ENCODE measurements at places on chromosomes 6 and 20.

- no peak for DNase-seq
Measured at GRCh38 chr6:85096976-85097375, 332.6 kb upstream of the TBX18 start.

DNA sequence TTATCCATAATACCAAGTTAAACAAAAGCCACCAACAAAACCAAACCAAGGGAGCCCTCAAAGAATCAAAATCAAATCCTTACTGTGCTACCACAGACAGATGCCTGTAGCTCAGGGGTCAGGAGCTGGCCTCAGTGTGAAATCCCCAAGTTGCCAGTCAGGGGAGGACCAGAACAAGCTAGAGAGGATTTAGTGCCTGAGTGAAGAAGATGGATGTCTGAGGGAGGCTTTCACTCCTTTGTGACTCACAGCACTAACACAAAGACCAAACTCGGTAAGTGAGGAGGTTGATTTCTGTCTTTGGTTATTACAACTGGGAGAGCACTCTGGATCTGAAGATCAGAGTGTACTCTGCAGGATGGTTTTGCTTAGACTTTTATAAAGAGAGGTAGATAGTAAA lies 189.9 kb upstream of the ZNF184 start:
- no peak for DNase-seq

- DNase-seq = no peak
Measured at GRCh38 chr6:33623895-33624381, 2.8 kb downstream of the ITPR3 start.

DNA sequence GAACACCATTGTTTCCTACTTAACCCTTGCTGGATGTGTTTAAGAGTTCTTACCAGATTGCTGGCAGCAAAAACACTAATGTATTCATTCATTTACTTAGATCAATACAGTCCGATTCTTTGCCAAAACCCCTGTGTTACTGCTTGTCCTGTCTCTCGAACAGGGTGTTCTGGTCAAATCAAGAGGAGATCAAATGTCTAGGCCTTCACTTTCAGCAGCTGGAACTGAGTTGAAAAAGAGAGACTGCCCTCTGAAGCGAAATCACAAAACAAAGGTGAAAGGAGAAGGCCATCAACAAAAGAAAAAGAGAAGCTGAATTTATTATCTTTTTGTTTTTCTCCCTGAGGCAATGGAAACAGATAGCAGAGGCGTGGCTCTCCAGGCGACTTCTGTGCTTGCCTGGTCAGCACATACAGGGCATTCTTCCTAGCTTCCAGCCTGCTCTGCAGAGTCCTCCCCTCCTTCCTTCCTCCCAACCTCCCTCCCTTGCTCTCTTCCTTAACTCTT lies 44.1 kb upstream of the GCM1 start:
- no peak for DNase-seq

DNA sequence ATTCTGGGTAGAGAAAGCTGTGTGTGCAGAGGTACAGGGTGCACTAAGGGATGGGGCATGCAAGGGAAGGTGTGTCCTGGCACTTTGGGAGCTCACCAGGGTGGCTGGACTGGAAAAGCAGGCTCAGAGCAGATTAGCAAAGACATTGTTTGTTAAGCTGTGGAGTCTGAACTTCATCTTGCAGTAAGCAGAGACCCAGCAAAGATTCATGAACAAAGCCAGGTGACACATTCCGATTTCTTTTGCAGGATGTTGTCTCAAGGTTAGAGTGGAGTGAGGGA lies 28.8 kb downstream of the DUSP22 start:
- no peak for DNase-seq

DNA sequence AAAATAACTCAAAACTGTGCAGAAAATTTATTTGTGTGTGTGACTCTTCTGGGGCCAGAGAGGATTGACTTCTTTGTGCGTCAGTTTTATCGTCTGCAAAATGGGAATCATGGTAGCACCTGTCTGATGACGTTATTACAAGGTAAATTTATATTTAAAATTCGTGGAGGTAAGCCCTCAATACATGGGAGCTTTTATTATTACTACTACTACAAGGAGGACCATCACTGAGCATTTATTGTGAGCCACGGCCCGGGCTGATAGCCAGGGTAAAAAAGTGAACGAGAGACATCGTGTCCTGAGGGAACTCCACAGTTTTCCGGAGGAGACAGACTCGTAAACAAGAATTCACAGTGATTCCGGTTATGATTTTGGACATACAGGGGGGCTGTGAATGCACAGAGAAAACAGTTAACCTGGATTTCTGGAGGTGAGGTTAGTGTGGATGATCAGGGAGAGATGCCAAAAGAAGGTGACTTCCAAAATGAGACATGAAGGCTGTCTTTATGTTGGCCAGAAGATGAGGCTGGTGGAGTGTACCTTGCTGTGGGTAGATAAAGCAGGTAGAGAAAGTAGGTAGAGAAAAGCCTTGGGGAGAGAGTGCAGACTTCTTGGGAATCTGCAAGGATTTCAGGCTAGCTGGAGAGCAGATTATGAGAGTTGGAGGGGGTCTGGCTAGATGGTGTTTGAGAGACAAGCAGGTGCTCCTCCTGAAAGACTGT lies 10.6 kb upstream of the SERINC3 start:
- no peak for DNase-seq

DNA sequence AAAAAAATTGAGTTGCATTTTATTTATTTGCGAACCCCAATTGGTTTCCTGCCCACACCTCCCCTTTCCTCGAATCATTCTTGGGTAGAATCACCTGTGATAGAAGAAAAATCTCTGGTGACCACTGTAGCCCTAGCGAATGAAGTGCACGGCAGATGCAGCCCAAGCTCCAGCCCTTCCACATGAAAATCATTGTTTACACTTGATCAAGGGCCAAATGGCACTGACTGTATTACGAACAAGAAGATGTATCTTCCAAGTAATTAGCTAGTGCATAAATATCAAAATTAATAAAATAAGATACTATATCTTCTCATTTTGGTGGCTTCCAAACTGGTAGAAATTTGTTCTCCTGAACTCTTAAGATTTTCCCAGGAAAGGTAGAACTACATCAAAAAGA lies 93.4 kb upstream of the ARID1B start:
- DNase-seq = no peak

GRCh38 chr20:3014662-3015061 lies 28.8 kb upstream of the GNRH2 start:
- DNase-seq = no peak

DNA sequence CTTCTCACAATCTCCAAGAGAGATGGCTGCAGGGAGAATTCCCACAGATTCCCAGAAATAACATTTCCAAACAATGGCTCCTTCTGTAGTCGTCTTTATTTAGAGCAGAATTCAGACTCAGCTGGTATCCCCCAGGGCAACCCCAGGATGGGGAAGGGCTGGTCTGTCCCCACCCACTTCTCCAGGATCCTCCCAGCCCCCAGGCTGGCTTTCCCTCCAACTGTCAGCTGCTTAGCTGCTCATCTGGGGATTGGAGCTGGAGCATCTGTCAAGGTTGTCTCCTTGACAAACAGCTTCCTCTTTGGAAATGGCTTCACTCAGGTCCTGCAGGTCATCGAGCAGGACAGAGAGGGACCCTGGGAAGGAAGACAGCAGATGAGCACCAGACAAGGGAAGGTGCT lies 3.5 kb upstream of the PSORS1C2 start:
- no peak for DNase-seq

DNA sequence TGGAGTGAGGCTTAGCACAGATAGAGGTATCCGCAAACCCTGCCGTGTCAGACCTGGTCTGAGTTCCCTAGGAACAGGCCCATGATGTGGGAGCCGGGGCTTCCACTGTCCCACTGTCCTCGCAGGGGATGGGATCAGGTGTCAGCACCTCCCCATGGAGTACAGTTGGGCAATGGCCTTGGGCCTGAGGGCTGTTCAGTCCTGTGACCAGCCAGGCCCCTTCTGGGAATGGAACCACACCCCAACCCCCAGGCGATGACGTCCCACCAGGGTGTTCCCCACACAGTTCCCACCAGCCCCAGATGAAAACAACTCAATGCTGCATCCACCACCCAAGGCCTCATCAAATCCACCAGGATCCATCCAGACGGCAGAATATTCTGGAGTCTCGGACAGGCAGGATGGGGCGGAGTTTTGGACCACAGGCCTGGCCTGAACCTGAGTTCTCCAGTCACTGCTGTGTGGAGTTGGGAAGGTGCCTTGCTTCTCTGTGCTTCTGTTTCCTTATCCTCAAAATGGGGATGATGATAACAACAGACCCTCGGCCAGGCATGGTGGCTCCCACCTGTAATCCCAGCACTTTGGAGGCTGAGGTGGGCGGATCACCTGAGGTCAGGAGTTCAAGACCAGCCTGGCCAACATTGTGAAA lies 62.2 kb downstream of the UBE2V1 start:
- no peak for DNase-seq

DNA sequence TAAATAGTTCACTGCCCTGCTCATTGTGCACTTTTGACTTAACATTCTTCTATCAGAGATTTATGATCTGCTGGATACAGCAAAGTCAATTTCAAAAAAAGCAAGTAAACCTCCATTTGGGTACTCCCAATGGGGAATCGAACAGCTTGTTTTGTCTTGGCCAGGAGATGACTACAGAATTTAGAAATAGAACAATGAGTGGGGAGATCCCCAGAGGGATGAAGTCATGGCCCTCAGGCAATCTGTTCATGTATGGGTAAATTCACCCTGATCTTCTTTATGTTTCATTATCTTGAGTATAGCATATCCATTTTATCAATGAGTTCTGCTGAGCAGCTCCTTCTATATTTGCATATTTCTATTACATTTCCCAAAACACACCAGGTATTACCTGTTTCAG lies 1681.9 kb downstream of the HACE1 start:
- no peak for DNase-seq

- DNase-seq = no peak
Measured at GRCh38 chr6:143901885-143902750, 37.8 kb downstream of the ZC2HC1B start.
